ENCODE measurements at places on chromosomes 7 and 10.
A peak's percentile ranks its signal among the peaks of the same experiment; 100 is the strongest.

- ATAC-seq, result no peak
Observed at GRCh38 chr7:33996899-33997298, 91.6 kb downstream of the BMPER start.

DNA sequence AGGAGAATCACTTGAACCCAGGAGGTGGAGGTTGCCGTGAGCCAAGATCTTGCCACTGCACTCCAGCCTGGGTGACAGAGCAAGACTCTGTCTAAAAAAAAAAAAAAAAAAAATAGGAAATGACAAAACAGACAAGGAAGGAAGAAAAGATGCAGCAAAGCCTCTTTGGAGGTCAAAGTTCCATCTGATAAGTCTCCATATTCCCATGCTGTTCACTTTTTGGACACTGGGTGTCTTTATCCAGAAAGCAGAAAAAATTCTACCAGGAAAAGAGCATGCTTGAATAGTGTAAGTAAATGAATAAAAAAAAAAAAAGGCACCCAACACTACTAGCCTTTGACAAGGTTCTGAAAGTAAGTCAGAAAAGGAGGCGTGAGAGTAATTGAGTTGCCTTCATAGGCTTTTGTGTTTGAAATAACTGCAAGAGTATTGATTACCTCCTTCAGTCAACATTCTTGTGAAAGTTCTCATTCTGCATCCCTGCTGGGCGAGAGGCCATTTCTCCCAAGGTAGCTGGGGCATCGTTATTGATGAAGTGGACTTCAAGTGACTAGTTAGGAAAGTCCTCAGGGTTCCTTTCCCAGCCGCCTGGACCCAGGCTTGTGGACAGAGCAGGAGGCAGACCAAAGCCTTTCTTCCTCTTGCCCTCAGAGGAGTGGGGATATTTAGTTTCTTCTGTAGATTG, 133.3 kb upstream of the KIF5B start:
- peak; percentile 70 for ATAC-seq

DNA sequence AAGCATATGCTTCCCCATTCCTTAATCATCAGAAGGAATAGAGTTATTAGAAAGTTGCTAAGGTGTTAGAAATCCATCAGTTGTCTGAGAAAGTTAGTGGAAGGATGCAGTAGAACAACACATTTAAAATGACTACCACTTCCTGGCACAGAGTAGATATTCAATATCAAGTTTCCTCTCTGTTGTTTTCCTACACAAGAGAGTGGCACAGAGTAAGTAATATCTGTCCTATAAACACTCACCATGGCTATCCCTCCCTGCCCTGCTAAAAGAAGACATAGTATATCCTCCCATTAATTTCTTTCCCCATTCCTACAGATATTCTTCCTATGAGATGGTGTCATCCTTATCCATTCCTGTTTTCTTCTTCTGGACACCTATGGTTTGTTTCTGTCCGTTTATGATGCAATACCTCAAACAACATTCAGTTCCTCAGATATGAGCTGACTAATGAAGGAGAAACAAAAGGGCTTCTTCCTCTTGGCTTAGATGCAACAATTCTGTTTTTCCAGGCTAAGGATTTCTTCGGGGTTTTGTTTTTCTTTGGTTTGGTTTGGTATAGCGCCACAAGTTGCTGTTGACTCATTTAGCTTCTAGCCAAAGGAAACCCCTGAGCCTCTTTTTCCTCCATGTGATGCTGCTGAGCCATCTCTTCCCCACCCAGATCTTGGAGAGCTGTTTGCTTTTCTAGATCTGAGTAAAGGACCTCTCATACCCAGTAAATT, 32.9 kb upstream of the BPGM start:
- peak; percentile 59 for ATAC-seq

GRCh38 chr7:124033095-124033806, 384 bp upstream of the TMEM229A start:
- ATAC-seq, result peak; percentile 38

GRCh38 chr10:21022821-21023220, 125.7 kb upstream of the NEBL start:
- ATAC-seq, result no peak

- ATAC-seq, result peak; percentile 97
Observed at GRCh38 chr10:101272229-101272868, 43.1 kb upstream of the LBX1 start.

DNA sequence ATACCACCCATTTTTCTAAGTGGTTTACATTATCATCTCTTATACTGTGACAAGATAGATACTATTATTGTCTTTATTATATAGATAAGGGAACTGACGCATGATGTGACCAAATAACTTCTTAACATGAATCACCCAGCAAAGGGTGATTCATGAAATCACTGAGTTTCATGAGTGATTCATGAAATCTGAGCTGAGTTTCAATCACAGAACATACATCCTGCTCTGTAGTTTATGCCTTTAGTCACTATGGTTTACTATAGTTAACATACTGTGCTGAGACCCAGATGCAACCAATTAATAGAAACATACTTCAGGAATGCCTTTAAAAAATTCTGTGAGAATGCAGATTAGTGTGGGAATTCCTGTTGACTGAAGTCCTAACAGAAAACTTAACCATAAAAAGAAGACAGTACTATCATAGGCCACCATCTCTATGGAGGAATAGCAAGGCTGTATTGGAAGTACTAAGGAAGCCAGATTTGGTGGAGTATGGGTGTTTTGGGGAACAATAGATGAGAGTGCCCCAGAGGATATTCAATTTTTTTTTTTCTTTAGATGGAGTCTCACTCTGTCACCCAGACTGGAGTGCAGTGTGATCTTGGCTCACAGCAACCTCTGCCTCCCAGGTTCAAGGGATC, 43.1 kb upstream of the SEMA3A start:
- peak; percentile 96 for ATAC-seq
